KBM-7 (cell line): ENCODE measurements at places on chromosomes 6 and 20.

- no peak for DNase-seq
Observed at GRCh38 chr20:59743767-59744485, 139.6 kb downstream of the PHACTR3 start.

DNA sequence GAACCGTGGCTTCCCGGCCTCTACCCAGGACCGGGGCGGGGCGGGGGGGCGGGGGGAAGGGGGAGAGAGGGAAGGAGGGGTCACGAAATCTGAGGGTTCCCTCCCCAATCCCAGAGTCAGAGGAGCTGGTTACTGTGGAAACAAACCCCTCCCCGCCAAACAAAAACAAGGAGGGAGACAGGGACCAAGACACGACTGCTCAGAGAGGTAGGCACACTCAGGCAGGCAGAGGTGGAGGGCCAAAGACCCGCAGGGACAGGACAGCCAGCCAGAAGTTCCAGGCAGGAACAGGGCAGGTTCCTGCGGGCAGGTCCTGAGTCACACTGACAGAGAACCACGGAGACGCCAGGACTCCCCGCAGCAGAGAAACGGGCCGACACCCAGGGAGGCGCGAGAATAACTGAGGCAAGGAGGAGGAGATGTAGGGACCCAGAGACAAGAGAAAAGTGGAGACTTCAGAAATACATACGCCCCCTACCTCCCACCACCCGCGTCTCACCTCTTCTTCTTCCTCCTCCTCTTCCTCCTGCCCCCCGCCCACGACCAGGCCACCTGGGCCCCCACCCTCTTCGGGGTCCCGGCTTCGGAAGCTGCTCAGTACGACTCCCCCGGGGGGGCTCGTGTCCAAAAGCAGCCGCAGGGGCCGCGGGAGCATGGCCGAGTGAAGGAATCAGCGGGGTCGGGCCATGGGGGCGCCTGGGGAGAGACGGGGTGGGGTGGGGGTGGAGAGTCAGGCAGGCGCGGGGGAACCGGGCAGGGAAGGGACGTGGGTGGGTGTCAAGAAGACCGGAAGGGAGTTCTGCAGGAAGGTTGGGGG lies 578 bp downstream of the RGL2 start:
- peak; percentile 85 for DNase-seq

DNA sequence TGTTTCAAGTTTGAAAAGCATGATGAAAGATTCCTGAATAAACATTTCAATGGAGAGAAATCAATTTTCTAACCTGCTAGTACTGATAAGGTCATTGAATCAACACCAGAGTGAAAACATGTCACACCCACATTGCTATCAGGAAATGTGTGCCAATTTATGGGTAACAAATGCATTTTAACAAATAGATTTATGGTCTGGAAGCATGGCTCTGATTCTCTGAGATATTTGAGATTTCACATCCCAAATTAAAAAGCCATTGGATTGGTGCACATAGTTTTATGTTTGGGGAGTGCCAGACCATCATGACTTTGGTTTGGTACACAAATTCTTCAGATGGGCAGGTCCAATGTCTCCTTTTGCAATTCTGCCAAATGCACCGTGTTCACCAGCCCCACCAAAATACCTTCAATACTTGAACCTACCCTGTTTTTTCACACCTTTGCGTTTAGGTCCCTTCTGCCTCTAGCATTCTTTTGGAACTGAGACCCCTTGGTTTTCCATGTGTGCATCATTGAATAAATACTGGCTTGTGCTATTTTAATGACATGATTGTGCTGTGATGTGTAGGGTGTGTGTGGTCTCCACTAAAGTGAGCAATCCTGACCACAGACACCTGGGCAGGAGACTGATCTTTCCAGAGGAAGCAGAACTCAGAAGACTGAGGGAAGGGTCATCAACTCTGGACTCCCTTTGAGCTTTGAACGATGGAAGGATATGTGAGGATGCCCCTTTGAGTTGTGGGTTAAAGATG lies 20.4 kb downstream of the IL20RA start:
- DNase-seq, result no peak

DNA sequence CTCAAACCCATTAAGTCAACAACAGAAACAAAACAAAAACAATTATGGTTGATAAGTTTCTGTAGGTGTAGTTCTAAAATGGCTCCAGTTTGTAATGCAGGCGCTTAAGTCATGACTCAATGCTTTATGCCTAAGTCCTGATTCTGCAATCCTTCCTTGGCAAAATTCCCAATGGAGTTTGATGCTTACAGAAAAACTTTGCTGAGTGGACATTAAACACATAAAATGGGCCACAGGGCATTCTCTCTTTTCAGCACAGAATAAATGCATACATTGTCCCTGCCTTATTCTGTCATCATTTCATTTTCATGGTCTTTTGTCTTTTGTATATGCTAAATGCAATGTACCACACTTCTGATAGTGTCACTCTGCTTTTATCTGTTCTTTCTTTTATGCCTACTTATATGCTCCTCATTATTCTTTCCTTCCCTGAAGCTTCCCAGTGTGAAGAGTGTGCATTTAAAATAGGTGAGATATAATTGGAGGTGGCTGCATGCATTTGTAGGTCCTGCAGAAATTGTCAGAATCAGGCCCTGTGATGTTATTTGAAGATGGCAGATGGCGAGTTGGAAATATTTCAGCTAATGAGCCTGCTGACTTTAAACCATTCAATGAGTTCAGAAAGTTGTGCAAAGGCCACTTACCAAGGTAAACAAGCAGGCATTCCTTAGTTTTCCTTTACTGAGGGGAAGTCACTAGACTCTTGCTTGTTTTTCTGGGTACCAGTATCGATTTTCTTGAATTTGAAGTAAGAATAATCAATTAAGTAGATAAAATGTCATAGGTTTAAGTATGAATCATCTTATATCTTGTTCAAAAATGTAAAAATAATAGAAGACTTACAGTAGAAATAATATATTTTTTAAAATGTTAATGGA lies 313.1 kb downstream of the TRDN start:
- DNase-seq, result no peak

DNA sequence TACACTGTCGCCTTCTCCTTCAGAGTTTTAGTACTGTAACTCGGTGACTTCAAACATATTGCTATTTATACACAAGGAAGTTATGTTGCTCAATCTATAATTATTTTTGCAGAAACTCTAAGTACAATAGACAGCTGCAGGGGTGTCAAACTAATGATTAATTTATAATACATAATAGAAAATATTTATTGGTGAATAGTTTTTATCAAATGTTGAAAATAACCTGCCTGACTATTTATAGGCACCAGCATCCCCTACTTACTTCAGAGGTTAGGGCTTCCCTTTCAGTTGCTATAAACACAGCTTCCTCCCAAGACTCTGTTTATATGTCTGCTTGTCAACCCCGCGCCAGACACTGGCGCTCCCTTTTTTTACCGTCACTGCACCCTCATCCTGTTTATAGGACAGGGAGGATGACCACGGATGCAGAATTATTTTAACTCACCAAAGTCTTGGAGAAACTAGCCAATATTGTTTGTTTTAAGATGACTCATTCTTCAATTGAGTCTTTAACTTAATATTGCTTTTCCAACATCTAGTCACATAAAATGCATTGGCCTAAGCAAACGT lies 225.0 kb downstream of the ALDH8A1 start:
- no peak for DNase-seq

DNA sequence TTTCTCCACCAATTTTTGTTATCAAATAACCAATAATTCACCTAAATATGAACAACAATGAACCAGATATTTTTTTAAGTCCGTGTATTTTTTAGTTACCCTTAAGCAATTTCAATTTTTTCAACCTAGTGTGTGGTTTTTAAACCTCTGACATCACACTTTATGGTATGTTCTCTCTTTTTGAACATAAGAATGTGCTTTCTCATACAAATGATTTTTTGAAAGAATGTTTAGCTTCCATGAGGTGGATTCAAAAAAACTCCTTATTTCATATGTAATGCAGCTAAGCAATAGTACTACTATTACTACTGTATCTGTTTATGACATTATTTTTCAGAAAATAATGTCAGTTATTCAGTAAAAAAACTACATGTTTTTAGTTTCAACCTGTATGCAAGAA lies 19.4 kb upstream of the MEI4 start:
- no peak for DNase-seq

GRCh38 chr20:19784511-19785172 lies 26.6 kb downstream of the RIN2 start:
- peak; percentile 81 for DNase-seq
